ENCODE measurements at places on chromosomes 16 and 17.

DNA sequence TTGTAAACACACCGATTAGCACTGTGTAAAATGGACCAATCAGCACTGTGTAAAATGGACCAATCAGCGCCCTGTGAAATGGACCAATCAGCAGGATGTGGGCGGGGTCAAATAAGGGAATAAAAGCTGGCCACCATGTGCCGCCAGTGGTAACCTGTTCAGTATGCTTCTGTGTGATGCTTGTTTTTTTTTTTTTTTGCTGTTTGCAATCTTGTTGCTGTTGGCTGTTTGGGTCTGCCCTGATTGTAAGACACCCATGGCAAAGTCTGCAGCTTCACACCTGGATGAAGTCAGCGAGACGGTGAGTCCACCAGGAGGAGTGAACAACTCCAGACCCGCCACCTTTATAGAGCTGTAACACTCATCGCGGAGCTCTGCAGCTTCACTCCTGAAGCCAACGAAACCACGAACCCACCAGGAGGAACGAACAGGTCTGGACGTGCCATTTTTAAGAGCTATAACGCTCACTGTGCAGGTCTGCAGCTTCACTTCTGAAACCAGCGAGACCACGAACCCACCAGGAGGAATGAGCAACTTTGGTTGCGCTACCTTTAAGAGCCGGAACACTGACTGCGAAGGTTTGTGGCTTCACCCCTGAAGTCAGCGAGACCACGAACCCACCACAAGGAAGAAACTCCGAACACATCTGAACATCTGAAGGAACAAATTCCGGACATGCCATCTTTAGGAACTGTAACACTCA, 85.0 kb upstream of the MED9 start:
- no peak for DNase-seq

- no peak for DNase-seq
Measured at GRCh38 chr16:57593990-57594389, 34.4 kb upstream of the ADGRG1 start.

DNA sequence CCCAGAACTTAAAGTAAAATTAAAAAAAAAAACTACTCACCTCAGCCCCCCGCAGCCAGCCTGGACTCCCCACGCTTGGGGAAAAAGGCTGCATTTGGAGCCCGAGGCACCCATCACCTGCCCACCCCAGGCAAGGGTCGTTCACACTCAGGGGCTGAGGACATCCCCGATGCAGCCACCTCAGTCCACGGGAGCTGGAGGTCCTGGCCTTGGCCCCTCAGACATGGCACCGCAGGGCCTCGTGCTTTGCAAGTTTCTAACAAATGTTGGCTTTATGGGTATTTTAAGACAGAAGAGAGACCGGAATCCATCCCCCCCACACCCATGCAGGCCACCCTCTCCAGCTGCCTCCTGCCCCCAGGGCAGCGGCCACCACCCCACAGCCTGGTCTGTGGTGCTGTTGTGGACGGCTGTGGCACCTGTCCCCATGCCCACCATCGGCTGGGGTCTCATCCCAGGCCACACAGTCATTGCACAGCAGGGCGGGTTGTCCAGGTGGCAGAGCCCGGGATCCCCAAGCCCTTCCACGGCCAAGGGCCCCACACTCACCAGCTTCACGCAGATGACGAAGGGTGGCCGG, 116.4 kb upstream of the ZNF750 start:
- DNase-seq = no peak

DNA sequence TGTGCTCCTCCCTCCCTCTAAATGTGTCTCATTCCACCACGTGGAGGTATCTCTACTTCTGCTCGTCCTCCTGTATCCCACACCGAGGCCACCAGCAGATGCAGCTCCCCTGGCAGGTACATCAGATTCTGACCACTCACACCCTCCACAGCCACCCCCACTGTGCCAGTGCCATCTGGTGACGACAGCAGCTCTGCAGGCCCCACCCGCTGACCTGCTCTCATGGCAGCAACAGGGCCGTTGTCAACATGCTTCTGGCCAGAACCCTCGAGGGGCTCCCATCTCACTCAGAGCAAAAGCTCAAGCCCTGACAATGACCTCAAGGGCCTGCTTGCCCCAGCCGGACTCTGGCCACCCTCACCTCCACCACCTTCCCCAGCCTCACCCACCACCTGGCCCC, 93.4 kb downstream of the AMFR start:
- DNase-seq = no peak

DNA sequence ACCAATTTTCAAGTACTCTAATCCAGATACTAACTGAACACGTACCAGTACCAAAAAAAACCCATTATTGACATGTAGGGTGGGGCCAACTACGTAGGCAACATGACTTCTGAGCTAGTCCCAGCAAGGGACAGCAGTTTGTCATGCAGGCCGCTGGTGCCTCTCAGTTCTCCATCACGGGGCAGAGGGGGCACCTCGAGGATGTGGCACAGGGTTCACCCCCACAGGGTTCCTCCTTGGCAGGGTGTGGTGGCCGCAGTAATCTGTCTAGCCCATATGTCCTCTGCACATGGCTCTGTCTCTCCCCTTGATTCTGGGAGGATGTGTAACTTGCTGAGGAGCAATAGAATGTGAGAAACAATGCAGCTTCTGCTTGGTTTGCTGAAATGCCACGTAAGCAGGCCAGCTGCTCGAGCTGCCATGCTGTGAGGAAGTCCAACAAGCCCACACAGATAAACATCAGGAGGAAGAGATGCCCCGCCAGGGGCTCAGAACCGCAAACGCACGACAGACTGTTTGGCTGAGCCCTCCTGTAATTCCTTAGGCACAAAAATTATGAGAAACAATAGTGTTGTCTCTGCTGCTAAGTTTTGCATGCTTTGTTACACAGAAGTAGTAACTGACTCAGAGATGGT, 62.4 kb downstream of the NT5M start:
- no peak for DNase-seq

- no peak for DNase-seq
Measured at GRCh38 chr17:6596081-6596480, 39.7 kb upstream of the PITPNM3 start.

DNA sequence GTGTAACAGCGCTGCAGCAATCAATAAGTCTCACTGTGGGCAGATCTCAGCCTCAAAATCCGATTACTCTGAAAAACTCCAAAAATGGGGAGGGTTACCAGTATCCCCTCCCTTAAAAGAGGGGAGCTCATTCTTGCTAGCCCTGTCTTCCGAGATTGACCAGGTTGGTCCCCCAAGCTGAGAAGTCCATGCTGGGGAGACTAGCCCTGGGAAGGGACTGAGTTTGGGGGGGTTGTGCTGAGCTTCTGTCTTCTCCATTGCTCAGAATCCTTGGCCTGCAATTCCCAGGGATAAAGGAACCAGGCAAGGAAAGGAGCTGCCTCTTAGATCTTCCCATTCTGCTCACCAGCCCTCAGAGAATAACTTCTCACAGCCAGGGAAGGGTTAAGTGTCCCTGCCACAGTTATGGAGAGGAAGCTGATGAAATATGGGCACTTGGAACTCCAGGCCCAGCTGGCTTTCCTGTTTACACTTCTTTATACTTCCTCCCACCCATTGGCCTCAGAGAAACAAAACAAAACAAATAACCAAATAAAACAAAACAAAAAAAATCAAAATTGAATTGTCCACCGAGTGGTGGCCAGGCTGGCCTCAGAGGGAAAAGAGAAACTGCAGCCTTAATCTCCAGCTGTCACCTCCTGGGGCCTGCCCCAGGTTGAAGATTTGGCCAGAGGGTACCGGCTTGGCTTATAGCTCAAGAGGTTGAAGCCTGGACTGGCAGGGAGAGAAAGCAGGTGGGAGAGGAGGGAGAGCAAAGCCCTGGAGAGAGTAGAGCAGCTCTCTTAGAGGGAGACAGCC, 2.6 kb downstream of the HOXB3 start:
- DNase-seq = no peak

- no peak for DNase-seq
Measured at GRCh38 chr16:70726892-70727361, 41.1 kb upstream of the MTSS2 start.

DNA sequence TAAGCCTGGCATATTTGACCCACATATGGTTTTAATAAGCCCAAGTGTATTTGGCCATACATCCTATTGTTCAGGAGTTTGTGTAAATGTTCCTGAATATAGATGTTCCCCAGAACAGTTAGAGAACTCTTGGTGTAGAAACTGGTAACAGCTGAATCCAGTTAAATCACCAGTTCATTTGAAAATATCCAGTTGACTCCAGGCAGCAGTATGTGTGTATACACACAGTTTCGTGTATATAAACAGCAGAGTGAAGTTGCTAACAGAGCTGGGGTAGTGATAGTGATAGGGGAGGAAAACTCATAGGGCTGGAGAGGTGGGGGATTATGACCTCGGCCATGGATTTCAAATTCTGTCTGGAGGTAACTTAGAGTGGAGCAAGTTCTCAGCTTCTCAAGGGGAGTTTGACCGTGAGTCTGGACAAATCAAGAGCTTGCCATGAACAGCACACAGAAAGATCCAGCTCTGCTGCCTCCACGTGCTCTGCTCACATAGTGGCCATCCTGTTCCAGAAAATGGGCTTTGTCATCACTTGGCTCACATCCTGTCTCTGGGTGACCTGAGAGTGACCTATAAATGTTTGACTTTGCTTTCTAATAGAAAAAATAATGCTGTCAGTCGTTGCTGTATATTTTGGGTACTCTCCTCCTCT, 30.6 kb upstream of the MMD start:
- no peak for DNase-seq

DNA sequence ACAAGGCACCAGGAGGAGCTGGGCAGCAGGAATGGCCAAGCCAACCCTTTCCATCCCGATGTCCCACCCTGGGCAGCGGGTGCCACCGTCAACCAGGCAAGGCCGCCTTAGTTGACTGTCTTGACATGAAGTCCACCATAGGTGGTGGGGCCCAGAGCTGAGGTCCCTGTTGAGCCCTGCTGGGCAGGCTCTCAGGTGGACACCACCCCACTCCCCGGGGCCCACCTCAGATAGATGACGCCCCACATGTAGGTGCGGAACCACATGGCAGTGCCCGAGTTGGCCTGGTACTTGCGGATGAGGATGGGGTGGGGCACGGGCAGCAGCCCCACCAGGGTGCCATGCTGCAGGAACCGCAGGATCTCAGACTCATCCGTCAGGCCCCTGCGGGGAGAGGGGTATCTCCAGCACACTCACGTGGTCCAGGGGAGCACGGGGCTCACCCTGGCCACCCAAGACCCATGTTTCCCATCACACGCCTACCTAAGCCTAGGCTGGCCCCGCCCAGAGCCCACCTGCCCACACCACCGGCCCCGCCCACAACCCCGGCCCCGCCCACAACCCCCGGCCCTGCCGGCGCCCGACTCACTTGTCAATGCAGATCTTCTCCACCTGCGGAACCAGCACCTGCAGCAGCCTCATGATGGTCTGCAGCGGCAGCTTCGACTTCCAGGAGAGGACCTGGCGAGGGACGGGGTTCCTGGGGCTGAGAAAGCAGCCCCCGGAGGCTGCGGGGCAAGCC, 16.2 kb downstream of the OTOP3 start:
- no peak for DNase-seq
